ENCODE measurements at places on chromosomes 7 and 10. TPM values are rescaled to one million over a fixed set of nuclear protein-coding genes. Genes with fewer than 3 reads are reported as not detected.

DNA sequence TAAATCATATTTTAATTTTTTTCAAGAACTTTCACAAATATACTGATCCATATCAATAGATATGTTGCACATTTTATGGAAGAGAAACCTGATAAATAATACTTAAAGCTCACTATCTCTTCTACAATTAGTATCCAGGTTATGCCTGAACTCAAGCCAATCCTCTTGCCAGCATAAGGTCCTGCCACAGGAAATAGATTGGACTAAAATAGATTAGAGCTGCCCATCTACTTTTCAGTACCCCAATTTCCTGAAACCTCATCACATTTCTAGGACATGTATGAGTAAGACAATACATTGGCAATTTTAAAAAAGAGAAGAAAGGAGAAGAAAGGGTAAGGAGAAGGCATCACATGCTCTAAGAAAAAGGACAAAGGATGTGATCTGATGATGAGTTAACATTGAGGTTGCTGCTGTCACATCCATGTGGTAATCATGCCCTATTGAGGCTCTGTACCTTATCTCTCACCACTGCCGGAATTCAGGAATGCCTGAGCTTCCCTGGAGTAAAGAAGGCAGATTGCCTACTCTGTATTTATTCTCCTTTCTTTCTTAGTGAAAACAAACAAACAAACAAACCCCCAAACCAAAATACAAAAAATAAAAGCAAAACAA, 199.7 kb downstream of the ANK3 start:
- H3K27ac ChIP-seq = no peak overlapping the region
- H3K4me1 ChIP-seq = no peaks in the 10 kb centered on the region
- no peaks in the 10 kb centered on the region for H3K27me3 ChIP-seq
- H3K4me3 ChIP-seq = no peak overlapping the region

DNA sequence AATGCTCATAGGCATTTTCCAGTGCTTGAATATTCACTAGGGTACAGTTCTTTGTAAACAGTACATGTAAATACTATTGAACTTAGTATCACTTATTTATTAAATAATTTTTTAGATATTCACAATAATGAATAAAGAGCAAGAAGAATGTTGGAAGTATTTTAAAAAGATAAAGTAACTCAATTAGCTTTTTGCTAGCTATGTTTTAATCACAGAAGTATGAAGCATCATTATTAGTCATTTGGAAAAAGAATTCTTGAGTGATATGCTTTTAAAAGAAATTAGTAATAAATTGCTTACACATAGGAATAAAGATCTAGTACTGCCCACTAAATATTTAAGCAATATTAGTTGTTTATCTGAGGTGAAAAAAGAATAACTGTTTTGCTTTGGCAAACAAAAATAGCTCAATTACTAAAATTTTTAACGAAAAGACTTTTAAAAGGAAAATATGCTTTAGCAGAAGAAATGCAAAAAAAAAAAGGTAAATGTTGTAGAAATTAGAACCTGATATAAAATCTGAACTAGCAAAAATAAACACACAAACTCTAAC, 66.5 kb downstream of the SGMS1 start:
- H3K4me3 ChIP-seq = no peak overlapping the region
- H3K27ac ChIP-seq = no peak overlapping the region
- DNase-seq = no peak
- H3K27me3 ChIP-seq = no peaks in the 10 kb centered on the region

DNA sequence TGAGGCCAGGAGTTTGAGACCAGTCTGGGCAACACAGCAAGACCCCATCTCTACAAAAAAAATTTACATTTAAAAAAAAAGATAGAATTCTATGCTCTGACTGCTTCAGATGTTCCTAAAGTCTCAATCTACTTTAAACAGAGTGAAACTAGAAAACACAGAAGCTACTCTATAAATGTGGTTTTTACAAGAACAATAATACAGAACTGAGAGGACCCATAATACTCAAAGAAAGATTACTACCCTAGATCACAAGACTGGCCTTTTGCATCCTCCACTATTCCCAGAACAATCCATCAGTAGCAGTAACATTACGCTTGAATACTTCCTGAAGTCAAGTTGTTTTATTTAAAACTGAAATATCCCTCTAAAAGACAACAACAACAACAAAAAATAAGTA, 119.4 kb downstream of the ZFAND4 start:
- no peak for DNase-seq
- H3K4me1 ChIP-seq = no peaks in the 10 kb centered on the region
- no peaks in the 10 kb centered on the region for H3K36me3 ChIP-seq
- no peak overlapping the region for H3K4me3 ChIP-seq

- H3K36me3 ChIP-seq = no peaks in the 10 kb centered on the region
- H3K27ac ChIP-seq = no peak overlapping the region
- no peak overlapping the region for H3K4me3 ChIP-seq
- H3K4me1 ChIP-seq = peaks cover 16% of the 10 kb centered on the region
- no peaks in the 10 kb centered on the region for H3K27me3 ChIP-seq
Observed at GRCh38 chr10:4062751-4063150, 277.7 kb upstream of the KLF6 start.

DNA sequence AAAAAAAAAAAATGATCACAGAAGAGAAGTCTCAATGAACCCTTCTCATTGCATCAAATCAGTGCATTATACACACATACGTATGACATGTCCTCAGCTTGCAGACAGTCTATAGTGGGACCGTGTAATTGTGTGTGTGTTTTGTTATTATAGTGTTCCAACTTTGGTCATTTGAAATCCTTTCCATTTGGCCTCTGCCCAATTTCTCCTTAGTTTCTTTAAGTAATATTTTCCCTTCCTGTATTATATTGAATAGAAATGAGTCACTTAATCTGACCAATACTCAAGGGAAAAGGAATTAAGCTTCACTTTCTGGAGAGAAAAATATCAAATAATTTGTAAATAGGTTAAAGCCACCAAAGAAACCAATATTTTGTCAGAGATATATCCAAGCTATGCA, 415.5 kb upstream of the SORCS1 start:
- no peak overlapping the region for H3K27ac ChIP-seq
- H3K4me3 ChIP-seq = no peak overlapping the region
- H3K4me1 ChIP-seq = no peaks in the 10 kb centered on the region
- H3K27me3 ChIP-seq = no peaks in the 10 kb centered on the region

GRCh38 chr10:48462482-48463020, 142.3 kb downstream of the ARHGAP22 start:
- no peaks in the 10 kb centered on the region for H3K27me3 ChIP-seq
- no peak for DNase-seq
- H3K27ac ChIP-seq = no peak overlapping the region
- no peak overlapping the region for H3K4me3 ChIP-seq

- no peak overlapping the region for H3K27ac ChIP-seq
- no peak overlapping the region for H3K4me3 ChIP-seq
- no peaks in the 10 kb centered on the region for H3K4me1 ChIP-seq
- no peaks in the 10 kb centered on the region for H3K27me3 ChIP-seq
- DNase-seq = no peak
Observed at GRCh38 chr10:93039110-93039509, 21.5 kb upstream of the CYP26C1 start.

GRCh38 chr7:149736478-149737360, 36.7 kb downstream of the ZNF467 start:
- no peak overlapping the region for H3K27ac ChIP-seq
- no peak overlapping the region for H3K4me3 ChIP-seq
- peaks cover 1% of the 10 kb centered on the region for H3K4me1 ChIP-seq
- no peak for DNase-seq
- no peaks in the 10 kb centered on the region for H3K27me3 ChIP-seq
- H3K36me3 ChIP-seq = no peaks in the 10 kb centered on the region

GRCh38 chr7:23759671-23760391, 49.8 kb downstream of the STK31 start:
- H3K27ac ChIP-seq = no peak overlapping the region
- H3K27me3 ChIP-seq = no peaks in the 10 kb centered on the region
- DNase-seq = no peak

DNA sequence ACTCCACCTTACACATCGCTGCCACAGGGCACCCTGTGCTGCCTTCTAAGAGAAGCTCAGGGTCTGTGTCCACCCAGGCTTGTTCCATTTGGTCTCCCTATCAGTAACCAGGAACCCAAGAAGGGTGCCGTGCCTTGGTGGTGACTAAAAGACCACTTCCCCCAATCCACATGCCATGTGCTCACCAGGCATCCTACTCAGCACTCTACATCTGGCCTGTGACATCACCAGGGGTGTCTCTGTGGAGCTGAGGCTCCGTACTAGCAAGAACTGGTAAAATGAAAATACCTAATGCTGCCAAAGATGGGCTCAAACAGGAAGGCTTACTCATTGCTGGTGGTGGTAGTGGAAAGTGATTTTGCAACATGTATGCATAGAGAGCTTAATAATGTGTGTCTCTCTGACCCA, 19.0 kb upstream of the C10orf71 start:
- DNase-seq = no peak
- no peaks in the 10 kb centered on the region for H3K27me3 ChIP-seq
- H3K4me1 ChIP-seq = no peaks in the 10 kb centered on the region
- H3K36me3 ChIP-seq = no peaks in the 10 kb centered on the region
- no peak overlapping the region for H3K4me3 ChIP-seq

DNA sequence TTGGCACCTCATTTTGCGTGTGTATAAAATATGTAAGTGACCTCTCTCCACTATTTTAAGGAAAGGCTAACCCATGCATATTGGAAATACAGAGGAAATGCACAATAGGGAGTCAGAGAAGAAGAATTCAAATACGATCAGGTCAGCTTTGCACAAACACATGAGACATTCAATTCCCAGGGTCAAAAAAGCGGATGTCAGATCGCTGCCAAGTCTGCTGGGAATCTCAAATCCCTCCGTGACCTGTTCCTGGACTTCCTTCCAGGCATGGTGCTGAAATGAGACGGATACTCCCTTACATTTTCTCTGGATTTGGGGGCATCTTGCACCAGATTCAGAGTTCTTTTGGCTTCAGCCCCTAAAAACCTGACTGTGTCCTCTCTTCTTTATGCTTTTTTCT, 91.9 kb upstream of the PRKCQ start:
- H3K4me1 ChIP-seq = no peaks in the 10 kb centered on the region
- no peak for DNase-seq
- H3K4me3 ChIP-seq = no peak overlapping the region
- H3K27ac ChIP-seq = no peak overlapping the region
- no peaks in the 10 kb centered on the region for H3K27me3 ChIP-seq

- no peaks in the 10 kb centered on the region for H3K27me3 ChIP-seq
- peak; percentile 77 for DNase-seq
- H3K4me3 ChIP-seq = no peak overlapping the region
- no peaks in the 10 kb centered on the region for H3K36me3 ChIP-seq
Observed at GRCh38 chr7:74164985-74165456, 9.1 kb upstream of the EIF4H start.

DNA sequence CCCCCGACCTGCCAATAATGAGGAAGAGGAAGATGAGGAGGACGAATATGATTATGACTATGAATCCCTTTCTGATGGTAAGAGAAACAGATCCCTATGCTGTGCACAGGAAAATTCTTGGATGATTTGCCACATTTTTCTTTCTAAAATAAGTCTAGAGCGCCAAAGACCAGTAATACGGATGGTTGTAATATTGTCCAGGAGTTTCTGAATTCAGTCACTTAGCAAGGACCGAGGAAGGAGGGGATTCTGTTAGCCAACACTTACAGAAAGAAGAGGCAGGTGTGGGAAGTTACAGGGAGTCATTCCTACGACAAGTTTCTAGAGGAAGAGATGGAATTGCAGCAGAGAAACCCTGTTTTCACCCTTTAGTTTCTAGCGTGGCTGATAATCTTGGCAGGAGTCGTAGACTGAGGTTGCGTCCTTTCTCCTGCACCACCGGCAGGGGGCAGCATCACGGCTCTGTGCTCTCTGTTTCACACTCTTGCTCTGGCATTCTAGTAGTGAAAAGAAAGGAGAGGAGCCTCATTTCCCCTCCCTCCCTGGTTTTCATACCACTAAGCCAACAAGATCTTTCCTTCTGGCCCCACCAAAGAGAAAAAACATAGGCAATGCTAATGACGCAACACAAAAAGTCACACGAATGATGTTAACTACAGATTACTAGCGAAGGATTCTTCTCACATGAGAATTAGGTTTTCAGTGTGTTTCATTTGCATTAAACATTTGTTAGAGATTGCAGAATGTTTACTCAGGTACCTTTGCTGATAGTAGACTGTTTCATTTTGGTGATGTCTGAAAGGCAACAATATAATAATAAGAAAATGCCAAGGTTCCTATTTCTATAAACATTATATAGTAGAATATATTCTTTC, 82.7 kb downstream of the NOC3L start:
- H3K27ac ChIP-seq = no peak overlapping the region
- H3K36me3 ChIP-seq = no peaks in the 10 kb centered on the region
- H3K4me3 ChIP-seq = no peak overlapping the region
- H3K27me3 ChIP-seq = no peaks in the 10 kb centered on the region
- H3K4me1 ChIP-seq = no peaks in the 10 kb centered on the region
- DNase-seq = peak; percentile 51

GRCh38 chr10:102122450-102122849, 2.3 kb upstream of the LDB1 start:
- H3K4me3 ChIP-seq = no peak overlapping the region
- peaks cover 29% of the 10 kb centered on the region for H3K4me1 ChIP-seq
- no peaks in the 10 kb centered on the region for H3K27me3 ChIP-seq
- peak overlapping the region; percentile 88 for H3K27ac ChIP-seq

DNA sequence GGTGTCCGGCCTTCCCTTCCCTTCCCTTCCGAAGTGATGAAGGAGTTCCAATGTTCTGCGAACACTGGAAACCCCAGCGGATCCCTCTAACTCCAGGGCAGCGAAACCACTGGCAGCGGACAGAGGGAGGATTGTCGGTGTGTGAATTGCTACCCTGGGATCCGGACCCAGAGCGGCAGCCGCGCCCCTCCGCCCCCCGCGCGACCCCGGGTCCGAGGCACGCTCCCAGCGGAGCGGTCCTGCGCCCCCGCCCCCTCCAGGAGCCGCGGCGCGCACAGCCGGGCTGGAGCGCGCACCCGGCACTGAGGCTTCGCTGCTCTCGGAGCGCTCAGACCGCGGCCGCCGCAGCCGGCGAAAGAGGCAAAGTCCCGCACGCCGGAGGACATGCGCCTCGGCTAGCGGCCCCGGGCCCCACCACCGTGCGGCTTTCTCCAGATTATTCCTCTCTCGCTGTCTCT, at the start of gene PTPRZ1:
Gene PTPRZ1 (plus strand): TSS at position 331 of the 458 bp plus-strand sequence. CDS start 339 bp downstream, outside the sequence.
- no peaks in the 10 kb centered on the region for H3K27me3 ChIP-seq
- H3K36me3 ChIP-seq = no peaks in the 10 kb centered on the region
- no peaks in the 10 kb centered on the region for H3K4me1 ChIP-seq
- H3K27ac ChIP-seq = no peak within 1 kb of the TSS

DNA sequence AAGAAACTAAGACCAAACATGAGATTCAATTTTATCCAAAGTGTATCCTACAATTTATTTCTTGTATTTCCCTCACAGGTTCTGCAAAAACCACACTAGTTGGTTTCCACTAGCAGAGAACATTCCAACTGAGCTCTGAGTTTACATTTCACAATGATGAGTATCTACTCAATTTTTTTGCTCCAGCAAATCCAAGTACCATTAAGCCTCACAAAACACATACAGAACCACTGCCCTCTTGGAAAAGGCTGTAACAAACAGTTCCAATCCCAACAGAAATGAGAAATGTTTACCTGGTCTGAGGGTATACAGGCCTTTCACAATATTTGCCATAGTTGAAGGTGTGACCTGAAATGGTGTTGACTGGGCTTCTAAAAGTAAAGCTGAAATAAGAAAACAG, 59.9 kb downstream of the CACUL1 start:
- H3K27me3 ChIP-seq = no peaks in the 10 kb centered on the region
- DNase-seq = no peak
- H3K36me3 ChIP-seq = no peaks in the 10 kb centered on the region
- no peak overlapping the region for H3K4me3 ChIP-seq
- no peak overlapping the region for H3K27ac ChIP-seq
- no peaks in the 10 kb centered on the region for H3K4me1 ChIP-seq

Gene USP6NL
- total RNA-seq = 50.4 TPM

Gene TMEM270
- total RNA-seq = 70.1 TPM

Gene WBP1L
- 165 TPM for total RNA-seq

Gene HYAL4
- total RNA-seq = 3.6 TPM

Gene ADARB2
- total RNA-seq = 8.5 TPM

Gene SKIDA1
- total RNA-seq = 6.6 TPM

Gene WNT2
- 2.7 TPM for total RNA-seq

Gene CADPS2
- 9.9 TPM for total RNA-seq

Gene LRRD1
- total RNA-seq = 14.8 TPM

All from testis (tissue), 5 donors.